ENCODE measurements at places on chromosomes 4 and X.

GRCh38 chr4:15010038-15010585, 7.8 kb downstream of the CPEB2 start:
- peak; percentile 72 for DNase-seq

- DNase-seq: no peak
These were observed 1441.5 kb upstream of the IGFBP7 start for GRCh38 chr4:58551676-58552075.

- no peak for DNase-seq
These were observed 32.2 kb downstream of the GPAT3 start for GRCh38 chr4:83568062-83568461.

- peak; percentile 33 for DNase-seq
These were observed 1018.4 kb upstream of the TENM3 start for GRCh38 chr4:181224852-181225251.

Data from foreskin melanocyte (primary cell).